ENCODE measurements at places on chromosomes 6 and 20.

- no peak for DNase-seq
Measured at GRCh38 chr6:49833386-49833785, 32.9 kb downstream of the CRISP1 start.

GRCh38 chr20:35091816-35092523 is 637 bp downstream of the TRPC4AP start:
- peak; percentile 28 for DNase-seq

- peak; percentile 48 for DNase-seq
Measured at GRCh38 chr6:106525107-106525881, 104.0 kb downstream of the RTN4IP1 start.

GRCh38 chr20:11502061-11502460 is 415.6 kb upstream of the BTBD3 start:
- DNase-seq: peak; percentile 73

- no peak for DNase-seq
Measured at GRCh38 chr6:89117211-89118108, at the start of gene SRSF12. SRSF12 (minus strand) TSS chr6:89118071; CDS start chr6:89117887, 184 bp downstream.

- no peak for DNase-seq
Measured at GRCh38 chr6:170134031-170134470, 156.8 kb downstream of the DLL1 start.

DNA sequence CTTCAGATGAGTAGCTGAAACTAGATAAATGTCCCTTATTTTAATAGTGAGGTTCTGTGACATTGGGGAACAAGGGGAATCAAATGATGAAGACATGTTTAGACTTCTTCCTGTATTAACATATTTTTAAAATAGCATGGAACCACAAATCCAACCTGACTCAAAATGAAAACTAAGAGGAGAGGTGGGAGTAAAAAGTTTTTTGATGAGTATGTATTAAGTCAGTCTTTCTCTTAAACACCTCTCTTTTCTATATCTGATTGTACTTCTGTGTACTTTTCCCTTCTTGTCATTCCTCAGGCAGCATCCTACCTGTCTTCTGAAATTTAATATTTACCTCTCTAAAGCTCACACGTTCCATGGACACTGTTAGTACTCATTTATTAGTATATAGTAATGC is 8.7 kb upstream of the SDHAF4 start:
- no peak for DNase-seq

DNA sequence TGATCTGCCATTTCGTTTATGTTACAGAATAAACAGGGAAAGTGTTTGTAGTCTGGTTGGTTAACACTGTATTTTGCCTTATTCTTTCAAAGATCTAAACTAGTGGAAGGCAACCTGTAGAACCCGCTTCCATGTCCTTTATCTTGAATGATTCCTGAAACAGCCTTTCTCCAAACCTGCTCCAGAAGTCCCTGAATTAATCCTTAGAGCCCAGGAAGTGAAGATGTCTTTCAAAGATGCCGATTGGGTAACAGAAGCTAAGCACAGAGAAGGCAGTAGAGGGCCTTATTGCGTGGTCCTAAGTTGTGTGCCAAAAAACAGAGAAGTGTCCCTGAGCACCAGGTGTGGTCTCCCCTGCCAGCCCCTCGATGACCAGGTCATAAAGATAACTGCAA is 19.2 kb upstream of the ZSCAN16 start:
- DNase-seq: peak; percentile 40

DNA sequence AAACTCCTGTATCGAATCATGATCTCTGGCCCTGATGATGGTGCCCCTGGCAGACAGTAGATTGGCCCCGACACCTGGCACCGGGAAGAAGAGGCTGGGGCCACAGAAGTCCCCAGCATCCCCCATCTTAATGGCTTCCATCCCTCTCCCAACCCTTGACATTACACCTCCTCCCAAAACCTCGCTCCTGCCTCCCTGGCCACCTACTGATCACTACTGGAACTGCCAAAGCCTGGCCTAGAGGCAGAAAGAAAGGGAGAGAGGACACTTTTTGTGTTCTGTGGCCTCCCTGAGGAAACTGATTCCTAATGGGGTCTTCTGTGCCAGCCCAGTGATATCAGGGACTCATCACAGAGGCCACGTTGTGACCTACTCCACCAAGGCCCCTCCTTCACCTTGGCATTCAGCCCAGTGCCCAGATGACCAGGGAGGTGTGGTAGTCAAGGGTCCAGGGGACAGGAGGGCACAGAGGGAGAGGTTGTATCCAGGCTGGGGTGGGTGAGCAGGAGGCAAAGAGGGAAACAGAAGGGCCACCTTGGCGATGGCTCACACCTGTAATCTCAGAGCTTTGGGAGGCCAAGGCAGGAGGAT is 6.1 kb downstream of the C20orf173 start:
- no peak for DNase-seq

- DNase-seq: no peak
Measured at GRCh38 chr6:74651948-74652842, 553.7 kb downstream of the COL12A1 start.

DNA sequence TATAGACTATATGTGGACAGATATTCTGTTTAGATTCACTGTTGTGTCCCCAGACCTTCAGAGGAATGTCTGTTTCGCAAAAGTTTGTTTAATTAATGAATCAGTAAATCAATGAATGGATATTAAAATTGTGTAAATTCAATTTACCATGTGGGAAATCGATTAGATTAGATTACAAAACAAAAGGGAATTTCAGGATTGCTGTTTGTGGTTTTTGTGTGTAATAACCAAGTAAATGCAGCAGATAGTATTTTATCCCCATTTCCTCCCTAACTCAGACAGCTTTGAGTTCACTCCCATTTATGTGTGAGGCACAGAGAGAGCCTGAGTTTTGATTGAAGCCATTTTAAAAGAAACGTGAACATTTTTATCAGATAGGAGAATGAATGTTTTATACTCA is 214.8 kb downstream of the ADGB start:
- no peak for DNase-seq

DNA sequence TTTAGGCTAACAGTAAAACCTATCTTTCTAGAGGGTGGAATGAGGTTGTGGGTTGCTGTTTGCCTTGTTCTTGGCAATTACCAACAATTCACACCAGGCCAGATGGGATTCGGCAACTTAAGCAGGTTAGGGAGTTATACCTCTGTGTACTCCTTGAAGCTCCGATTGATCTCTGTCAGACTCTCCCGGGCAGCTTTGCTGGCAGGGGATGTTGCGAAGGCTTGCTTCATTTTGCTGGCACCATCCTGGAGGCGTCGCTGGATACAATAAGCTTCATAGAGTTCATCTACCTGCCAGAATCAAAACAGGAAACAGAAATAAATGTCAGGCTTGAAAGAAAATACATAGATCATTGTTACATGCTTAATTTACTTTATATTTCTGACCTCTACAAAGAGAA is 66.4 kb upstream of the ARMH2 start:
- DNase-seq: no peak

DNA sequence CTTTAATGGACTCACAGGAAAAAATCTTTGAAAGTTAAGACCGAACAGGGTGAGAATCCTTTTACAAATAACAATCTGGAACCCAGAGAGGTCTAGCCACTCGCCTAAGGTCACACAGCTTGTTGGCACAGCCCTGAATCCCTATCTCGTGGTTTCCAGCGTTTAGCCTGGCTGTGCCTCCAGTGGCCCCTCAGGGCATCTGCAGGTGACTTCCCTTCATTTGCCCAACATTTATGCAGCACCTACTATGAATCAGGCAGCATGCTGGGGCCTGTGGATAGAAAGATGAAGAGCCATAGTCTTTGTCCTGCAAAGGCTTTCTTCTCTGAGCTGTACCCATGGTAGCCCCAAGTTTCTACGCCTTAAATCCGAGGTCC is 2.6 kb upstream of the NR2E1 start:
- no peak for DNase-seq

DNA sequence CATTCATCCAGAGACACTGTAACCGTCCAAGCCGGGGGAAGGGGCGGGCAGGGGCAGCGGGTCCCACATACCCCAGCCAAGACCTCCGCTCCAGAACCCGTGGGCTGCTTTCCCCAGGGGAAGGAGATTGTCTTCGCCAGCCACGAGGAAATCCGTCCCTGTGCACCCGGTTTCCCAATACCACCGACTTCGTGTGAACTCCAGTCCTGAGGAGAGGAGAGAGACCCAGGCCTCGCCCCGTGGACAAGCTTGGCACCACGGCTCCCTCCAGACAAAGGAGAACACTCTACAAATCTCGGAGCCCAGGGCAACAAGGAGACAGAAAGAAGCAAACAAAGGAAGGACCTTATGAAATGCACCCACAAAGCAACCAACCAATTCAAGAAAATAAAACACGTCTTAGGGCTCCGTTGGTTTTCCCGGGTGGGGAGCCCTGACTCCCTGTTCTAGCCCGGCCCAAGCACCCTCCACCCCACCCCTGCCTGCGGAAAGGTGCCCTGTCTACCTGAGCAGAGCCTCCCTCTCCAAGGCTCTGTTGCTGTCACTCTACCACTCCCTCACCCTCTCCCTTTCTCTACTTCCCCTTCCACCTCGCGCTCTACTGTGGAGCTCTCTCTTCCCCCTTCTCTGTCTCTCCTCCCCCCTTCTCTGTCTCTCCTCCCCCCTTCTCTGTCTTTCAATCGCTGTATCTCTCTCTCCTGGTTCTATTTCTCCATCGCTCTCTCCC is 1382.8 kb upstream of the DEFB115 start:
- no peak for DNase-seq

DNA sequence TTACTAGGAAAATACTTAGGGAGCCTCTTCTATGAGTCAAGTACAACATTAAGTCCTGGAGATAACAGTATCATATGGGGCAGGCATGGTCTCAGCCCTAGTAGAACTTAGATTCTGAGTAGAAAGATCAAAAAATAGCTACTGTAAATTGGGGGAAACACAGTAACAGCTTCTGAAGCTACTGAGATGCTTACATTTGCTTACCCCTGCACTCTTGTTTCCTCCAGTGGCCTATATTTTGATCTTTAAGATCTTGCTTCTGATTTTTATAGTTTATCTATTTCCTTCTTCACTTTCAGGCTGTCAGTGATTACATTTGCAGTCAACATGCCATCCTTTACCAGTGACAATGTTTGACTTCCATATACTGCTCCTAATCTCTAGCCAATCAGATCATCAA is 35.3 kb downstream of the HIVEP2 start:
- no peak for DNase-seq

DNA sequence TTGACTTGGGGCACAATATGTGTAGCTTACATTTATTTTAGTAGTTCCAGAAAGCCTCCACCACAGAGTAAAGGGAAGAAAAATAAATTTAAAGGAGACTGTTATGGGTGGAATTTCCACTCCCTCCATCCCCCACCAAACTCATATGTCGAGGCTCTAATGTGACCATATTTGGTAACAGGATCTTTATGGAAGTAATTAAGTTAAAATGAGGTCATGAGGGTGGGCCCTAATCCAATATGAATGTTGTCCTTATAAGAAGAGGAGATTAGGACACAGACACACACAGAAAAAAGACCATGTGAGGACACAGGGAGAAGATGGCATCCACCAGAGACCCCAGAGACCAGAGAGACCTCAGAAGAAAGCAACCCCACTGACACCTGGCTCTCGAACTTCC is 189.7 kb downstream of the EDN1 start:
- no peak for DNase-seq

DNA sequence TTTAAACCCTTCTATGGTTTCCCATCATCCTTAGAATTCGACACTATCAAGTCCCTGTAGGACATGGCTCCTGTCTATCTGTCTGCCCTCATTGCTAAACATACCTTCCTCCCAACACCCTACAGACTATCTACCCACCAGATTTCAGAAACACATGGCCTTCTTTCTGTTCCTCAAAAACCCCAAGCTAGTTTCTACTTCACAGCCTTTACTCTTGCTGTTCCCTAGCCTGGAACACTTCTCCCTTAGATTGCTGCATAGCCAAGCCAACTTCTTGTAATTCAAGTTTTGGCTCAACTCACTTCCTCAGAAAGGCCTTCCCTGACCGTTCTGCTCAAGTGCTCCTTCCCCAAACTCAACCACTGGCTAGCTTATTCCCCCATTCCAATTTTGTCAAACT is 156.2 kb downstream of the BTBD9 start:
- no peak for DNase-seq

DNA sequence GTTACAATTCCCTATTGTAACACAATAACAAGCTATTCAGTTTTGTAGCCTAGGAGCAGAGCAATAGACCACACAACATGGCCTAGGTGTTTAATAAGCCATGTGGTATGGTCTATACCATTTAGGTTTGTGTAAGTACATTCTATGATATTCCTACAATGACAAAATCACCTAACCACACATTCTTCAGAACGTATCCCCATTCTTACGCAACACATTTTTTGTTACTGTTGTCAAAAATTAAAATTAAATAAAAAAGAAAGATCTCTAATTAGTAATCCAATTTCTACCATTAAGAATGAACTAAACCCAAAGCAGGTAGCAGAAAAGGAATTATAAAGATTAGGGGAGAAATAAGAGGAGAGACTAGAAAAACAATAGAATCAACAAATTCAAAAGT is 44.0 kb downstream of the RANBP9 start:
- DNase-seq: no peak
